Central memory CD4-positive, alpha-beta T cell (primary cell): ENCODE measurements at places on chromosomes 1 and 21.
A peak's percentile ranks its signal among the peaks of the same experiment; 100 is the strongest.

DNA sequence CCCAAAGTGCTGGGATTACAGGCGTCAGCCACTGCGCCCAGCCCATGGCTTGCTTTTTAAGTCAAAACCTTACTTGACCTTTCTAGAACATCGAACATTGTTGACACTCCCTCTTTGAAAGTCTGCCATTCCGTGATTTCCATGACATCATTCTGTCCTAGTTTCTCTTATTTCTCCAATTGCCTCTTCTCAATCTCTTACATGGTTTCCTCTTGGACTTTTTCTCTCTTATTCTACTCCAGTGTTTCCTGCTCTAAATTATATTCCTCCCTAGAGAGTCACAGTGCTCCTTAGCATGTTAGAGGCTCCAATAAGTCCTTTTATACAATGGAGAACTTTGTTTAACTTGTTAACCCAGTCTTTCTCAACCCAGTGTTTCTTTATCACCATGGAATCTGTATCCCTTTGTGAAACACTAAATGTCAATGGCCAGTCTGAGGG, 25.5 kb downstream of the JAM2 start:
- DNase-seq = no peak

GRCh38 chr21:39265603-39266002, 47.8 kb downstream of the BRWD1 start:
- no peak for DNase-seq

DNA sequence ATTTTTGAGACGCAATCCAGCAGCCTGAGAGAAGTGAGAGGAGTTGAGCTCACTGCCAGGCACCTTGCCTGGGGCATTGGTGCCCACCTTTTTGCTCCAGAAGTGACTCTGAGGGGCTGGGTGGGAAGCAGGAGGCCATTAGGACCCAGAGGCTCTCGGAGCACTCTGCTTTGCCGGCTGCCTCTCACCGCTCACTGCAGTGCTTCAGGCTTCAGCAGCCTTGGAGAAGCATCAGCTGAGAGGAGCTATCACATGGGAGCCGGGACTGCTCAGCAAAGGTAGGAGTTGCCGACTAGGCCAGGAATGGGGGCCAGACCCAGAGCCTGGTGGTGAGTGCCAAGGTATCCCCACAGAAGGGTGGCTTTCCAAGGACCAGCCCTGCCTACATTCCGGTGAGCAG, at the start of gene GPR61:
GPR61 (plus strand) TSS at position 197 of the 400 bp plus-strand sequence. CDS start 3,151 bp downstream, outside the sequence.
- DNase-seq = no peak

- no peak for DNase-seq
These were observed 40.6 kb downstream of the AKNAD1 start for GRCh38 chr1:108816049-108816893.

GRCh38 chr1:205243350-205244191, 15.8 kb downstream of the TMCC2 start:
- no peak for DNase-seq

- no peak for DNase-seq
These were observed 41.7 kb downstream of the COQ8A start for GRCh38 chr1:226981838-226982237.

DNA sequence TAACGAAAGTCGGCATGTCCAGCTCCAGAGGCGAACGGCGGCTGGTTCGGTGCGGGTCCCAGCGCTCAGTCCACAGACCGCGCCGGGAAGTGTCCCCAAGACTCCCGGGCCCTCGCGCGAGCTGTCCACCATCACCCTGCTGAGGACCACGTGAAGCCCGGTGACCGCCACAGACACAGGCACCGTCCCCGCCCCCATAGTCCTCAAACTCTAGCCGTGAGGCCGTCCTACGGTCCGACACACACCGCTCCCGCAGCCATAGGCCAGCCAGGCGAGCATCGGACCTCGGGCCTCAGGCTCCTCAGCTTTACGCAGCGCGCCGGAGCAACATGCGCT, 535 bp downstream of the SETD4 start:
- DNase-seq = no peak

DNA sequence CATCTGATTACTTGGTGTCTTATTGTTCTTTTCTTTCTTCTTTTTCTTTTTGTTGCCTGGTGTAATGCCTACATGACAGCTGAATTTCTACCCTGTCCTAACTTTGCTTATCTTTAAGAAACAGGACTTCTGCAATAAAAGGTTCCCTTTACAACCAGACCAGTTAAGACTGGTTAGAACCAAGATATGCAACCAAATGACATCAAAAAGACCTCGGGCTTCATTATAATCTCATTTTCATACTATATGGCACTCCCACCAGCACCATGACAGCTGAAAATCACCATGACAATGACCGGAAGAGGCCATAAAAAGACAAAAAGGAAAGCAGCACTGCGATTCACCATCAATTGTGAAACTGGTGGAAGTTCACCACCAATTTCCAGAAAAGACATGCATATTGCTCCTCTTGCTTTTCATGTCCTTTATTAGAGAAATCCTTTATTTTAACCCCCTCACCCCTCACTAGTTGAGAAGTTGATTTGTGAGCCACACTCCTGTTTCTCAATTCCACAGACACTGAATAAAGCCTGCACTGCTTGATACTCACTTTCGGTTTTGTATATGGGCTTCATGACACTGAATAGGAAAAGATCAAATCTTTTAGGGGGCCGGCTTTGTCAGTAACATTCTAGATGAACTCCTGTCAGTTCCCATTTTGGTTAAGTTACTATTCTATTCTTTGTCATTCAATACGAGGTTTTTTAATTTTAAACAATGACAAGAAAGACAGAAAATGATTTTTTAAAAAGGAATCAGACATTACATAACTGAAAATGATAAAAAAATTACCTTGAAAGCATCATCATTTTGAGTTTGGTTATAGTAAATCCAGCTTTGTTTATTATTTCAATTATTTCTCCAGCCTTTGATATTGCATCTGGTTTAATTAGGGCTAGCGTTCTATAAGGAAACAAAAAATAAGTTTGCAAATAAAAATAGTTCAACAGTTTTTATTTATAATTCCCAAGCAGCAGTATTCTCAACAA, 58.1 kb downstream of the NME7 start:
- DNase-seq = no peak

- DNase-seq = no peak
These were observed 8.8 kb upstream of the ANGPTL7 start for GRCh38 chr1:11180342-11180744.

DNA sequence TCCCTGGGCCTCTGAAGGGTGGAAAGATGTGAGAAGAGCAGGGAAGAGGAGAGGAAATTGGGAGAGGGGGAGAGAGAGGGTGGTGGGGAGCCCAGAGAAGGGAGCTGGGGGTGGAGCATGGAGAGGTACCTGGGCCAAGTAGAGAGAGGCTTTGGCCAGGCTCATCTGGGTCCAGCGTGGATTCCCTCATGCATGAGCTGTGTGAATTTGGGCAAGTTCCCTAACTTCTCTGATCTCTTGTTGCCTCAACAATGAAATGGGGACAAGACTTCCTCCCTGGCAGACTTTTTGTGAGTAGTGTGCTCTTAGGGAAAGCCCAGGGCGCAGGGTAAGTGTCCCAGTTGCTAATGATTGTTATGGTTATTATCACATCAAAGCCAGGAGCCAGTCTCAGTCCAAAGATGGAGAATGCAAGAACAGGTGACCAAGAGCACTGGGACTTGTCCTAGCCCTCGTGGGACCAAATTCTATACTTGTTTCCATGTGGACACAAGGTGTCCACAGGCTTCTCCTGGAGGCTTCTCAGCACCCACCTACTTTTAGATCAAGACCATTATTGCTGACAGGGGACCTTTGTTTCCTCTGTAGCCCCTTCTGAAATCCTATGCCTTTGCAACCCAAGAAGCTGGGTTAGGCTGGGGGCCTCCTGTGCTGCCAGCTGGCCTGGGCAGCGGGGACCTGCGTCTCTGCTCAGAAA, 13.9 kb downstream of the IL6R start:
- no peak for DNase-seq

DNA sequence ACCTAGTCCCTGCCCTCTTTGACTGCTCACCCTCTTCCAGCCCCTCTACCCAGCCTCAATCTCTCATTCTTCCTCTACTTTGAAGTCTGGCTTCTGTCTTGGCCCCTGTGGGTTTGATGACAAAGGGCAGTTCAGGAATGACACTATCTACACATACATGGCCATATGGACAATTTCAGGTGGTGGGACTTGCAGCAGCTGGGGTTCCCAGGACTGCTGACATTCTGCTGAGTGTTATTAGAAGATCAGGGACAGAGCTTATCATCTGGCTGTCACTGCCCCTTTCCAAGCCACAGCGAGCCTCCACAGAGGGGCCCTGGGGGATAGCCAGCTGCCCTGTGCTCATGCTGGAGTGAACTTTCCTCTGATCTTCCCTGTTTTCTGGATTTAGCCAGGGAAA, 97.4 kb upstream of the IPO9 start:
- DNase-seq = no peak

DNA sequence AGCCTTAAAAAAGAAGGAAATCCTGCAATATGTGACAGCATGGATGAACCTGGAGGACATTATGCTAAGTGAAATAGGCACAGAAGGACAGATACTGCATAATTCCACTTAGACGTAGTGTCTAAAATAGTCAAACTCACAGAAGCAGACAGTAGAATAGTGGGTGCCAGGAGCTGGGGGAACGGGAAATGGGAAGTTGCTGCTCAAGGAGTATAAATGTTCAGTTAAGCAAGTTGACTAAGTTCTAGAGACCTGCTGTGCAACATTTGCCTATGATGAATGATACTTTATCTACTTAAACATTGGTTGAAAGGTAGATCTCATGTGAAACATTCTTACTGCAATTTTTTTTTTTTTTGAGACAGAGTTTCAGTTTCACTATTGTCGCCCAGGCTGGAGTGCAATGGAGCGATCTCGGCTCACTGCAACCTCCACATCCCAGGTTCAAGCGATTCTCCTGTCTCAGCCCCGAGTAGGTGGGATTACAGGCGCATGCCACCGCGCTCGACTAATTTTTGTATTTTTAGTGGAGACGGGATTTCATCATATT, 197.8 kb downstream of the HIVEP3 start:
- DNase-seq = peak; percentile 5

DNA sequence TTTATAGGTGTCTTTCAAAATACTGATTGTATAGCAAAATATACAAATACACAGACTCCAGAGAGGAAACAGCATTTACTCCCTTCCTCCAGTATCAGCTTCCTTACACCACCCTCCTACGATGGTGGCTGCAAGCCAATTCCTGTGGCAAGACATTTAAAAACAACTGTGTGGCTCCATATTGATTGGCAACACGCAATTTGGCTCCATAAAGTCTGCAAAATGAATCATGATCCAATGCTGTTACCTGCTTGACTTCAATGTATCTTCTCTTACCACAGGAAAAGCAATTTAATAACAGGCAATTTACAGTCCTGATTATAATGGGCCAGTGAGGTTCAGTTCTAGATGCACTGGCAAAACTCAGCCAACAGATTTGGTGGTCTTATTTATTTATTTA, 19.7 kb upstream of the ATP6V1G3 start:
- DNase-seq = no peak

- DNase-seq = no peak
These were observed 15.6 kb downstream of the BACE2 start for GRCh38 chr21:41183575-41183974.

GRCh38 chr21:37936010-37936785, 19.9 kb upstream of the KCNJ6 start:
- DNase-seq = no peak

DNA sequence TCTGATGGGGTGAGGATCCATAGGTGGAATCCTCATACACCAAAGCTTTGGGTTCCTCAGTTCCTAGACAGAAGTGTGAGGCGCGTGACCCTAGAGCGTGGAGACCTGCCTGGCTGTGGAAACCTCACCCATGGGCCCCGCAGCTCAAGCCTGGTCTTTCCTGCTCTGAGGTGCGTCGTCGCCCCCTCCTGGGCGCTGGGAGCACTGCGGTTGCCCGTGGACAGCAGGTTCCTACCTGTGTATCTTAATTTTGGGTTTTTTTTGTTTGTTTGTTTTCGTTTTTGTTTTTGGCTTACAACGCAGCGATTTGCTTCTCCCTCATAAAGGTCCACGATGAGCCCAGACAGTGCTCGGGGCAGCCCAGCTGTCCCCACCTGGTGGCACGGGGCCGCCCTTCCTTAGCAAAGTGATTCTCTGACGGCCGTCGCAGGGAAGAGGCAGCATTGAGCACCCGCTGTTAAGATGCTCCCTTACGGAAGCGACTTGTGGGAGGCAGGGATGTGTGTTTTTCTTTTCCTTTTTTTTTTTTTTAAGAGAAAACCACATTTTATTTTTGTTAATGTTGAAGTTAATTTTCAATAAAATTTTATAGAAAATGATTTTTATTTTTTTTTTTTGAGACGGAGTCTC, 36.5 kb upstream of the TRAPPC10 start:
- DNase-seq = peak; percentile 72

DNA sequence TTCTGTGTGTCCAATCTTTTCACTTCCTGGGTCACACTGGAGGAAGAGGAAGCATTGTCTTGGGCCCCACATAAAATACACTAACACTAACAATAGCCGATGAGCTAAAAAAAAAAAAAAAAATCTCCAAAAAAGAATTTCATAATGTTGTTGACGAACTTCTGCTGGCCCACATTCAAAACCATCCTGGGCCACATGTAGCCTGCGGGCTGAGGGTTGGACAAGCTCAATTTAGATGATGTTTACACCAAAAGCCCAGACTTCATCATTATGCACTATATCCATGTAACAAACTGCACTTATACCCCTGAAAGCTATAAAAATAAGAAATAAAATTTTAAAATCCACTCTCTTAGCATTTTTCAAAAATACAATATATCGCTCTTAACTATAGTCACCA, 187.8 kb upstream of the PTBP2 start:
- DNase-seq = no peak

- no peak for DNase-seq
These were observed 25.3 kb upstream of the PIK3CD start for GRCh38 chr1:9626201-9626608.

GRCh38 chr1:1437904-1438376, 2.5 kb downstream of the VWA1 start:
- DNase-seq = no peak

- no peak for DNase-seq
These were observed 2.4 kb upstream of the BARHL2 start for GRCh38 chr1:90719330-90720144.

GRCh38 chr1:31798086-31798432, 17.8 kb downstream of the SPOCD1 start:
- DNase-seq = no peak
